ENCODE measurements at places on chromosomes 4 and X. TPM values are rescaled to one million over a fixed set of nuclear protein-coding genes. Genes with fewer than 3 reads are reported as not detected.

- no peak overlapping the region for H3K27ac ChIP-seq
- no peak overlapping the region for H3K4me3 ChIP-seq
- DNase-seq, result no peak
- no peaks in the 10 kb centered on the region for H3K4me1 ChIP-seq
- no peaks in the 10 kb centered on the region for H3K36me3 ChIP-seq
Measured at GRCh38 chr4:119765469-119765868, 136.9 kb upstream of the PDE5A start.

- no peak overlapping the region for H3K27ac ChIP-seq
- H3K4me3 ChIP-seq, result no peak overlapping the region
- H3K27me3 ChIP-seq, result no peaks in the 10 kb centered on the region
- H3K36me3 ChIP-seq, result no peaks in the 10 kb centered on the region
- DNase-seq, result no peak
Measured at GRCh38 chrX:334971-335757, 16.6 kb upstream of the GTPBP6 start.

GRCh38 chrX:39871648-39872047, 226.1 kb downstream of the BCOR start:
- H3K4me3 ChIP-seq, result no peak overlapping the region
- H3K4me1 ChIP-seq, result no peaks in the 10 kb centered on the region
- DNase-seq, result no peak
- H3K27ac ChIP-seq, result no peak overlapping the region
- no peaks in the 10 kb centered on the region for H3K36me3 ChIP-seq
- H3K27me3 ChIP-seq, result no peaks in the 10 kb centered on the region

GRCh38 chr4:178140326-178140915, 698.2 kb upstream of the AGA start:
- DNase-seq, result no peak
- H3K36me3 ChIP-seq, result no peaks in the 10 kb centered on the region
- no peaks in the 10 kb centered on the region for H3K4me1 ChIP-seq

DNA sequence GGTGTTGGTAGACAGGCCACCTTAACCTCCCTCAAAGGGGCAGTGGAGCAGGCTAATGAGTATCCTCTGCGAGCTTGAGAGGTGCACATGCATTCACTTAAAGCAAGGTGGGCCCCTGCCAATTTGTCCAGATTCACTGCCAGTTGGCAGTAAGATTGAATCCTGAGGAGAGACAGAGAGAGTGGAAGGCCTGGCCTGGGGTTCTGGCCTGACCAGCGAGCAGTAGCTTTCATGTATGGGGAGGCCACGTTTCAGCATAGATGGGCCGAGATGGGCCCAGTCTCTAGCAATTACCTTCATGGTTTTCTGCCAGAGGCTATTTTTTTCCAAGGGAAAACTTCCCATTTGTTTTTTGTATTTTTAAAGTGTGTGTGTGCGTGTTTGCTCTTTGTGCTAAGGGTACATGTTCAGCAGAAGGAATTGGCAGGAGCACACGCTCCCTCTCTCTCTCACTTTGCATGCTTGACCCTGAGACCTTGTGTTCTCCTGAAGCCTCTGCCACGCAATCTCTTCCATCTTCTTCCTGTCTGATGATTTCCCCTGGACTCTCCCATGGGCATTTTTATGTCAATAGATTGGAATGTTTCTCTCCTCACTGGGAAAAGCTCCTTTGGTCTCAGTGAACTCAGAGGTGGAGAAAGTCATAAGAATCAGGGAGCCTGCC, 215.8 kb upstream of the SFRP2 start:
- no peaks in the 10 kb centered on the region for H3K27me3 ChIP-seq
- H3K4me1 ChIP-seq, result no peaks in the 10 kb centered on the region
- DNase-seq, result peak; percentile 34
- H3K4me3 ChIP-seq, result no peak overlapping the region

DNA sequence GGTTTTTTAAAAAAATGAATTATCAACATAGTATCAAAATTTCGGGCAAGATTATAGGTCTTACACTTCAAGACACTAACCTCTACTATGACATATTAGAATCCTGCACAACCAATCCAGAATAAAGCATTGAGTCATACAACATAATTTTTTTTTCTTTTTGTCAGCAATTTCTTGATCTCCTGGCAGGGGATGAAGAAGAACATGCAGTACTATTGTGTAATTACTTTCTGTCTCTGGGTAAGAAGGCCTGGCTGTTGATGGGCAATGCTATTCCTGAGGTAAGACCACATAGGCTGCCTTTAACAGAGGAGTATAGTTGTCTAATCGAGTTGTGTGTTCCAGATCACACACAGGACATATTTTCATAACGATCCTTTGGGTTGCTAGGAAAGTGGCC, 67.5 kb downstream of the FBXL5 start:
- DNase-seq, result peak; percentile 12
- peak overlapping the region; percentile 47 for H3K27ac ChIP-seq
- H3K36me3 ChIP-seq, result no peaks in the 10 kb centered on the region
- no peak overlapping the region for H3K4me3 ChIP-seq
- H3K27me3 ChIP-seq, result no peaks in the 10 kb centered on the region

- no peaks in the 10 kb centered on the region for H3K4me1 ChIP-seq
- no peak overlapping the region for H3K4me3 ChIP-seq
- no peaks in the 10 kb centered on the region for H3K36me3 ChIP-seq
- H3K27me3 ChIP-seq, result no peaks in the 10 kb centered on the region
Measured at GRCh38 chr4:34615315-34615714, 1629.0 kb downstream of the ARAP2 start.

GRCh38 chrX:17633546-17633945, 103.7 kb upstream of the SCML1 start:
- H3K4me3 ChIP-seq, result no peak overlapping the region
- H3K27ac ChIP-seq, result no peak overlapping the region

- peaks cover 31% of the 10 kb centered on the region for H3K4me1 ChIP-seq
- no peak for DNase-seq
- no peak overlapping the region for H3K4me3 ChIP-seq
- H3K27ac ChIP-seq, result peak overlapping the region; percentile 79
- no peaks in the 10 kb centered on the region for H3K36me3 ChIP-seq
Measured at GRCh38 chr4:41125558-41126311, 88.6 kb downstream of the APBB2 start.

GRCh38 chr4:89298788-89299152, 8.8 kb downstream of the GPRIN3 start:
- H3K4me3 ChIP-seq, result no peak overlapping the region
- no peaks in the 10 kb centered on the region for H3K36me3 ChIP-seq
- H3K4me1 ChIP-seq, result peaks cover 18% of the 10 kb centered on the region
- no peak overlapping the region for H3K27ac ChIP-seq
- no peak for DNase-seq

GRCh38 chr4:87937523-87937922, 38.0 kb upstream of the SPP1 start:
- no peaks in the 10 kb centered on the region for H3K4me1 ChIP-seq
- no peak overlapping the region for H3K4me3 ChIP-seq
- no peaks in the 10 kb centered on the region for H3K27me3 ChIP-seq
- DNase-seq, result no peak
- H3K36me3 ChIP-seq, result no peaks in the 10 kb centered on the region

DNA sequence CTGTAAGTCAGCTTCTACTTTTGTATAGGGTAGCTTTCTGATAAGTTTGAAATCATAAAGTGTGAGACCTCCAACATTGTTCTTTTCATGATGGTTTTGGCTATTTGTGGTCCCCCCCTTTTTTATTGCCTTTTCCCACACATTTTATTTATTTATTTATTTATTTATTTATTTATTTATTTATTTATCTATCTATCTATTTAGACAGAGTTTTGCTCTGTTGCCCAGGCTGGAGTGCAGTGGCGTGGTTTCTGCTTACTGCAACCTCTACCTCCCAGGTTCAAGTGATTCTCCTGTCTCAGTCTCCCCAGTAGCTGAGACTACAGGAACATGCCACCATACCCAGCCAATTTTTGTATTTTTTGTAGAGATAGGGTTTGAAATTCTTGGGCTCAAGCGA, 9.7 kb upstream of the MTHFD2L start:
- no peak overlapping the region for H3K27ac ChIP-seq
- no peaks in the 10 kb centered on the region for H3K4me1 ChIP-seq
- no peak overlapping the region for H3K4me3 ChIP-seq
- no peaks in the 10 kb centered on the region for H3K36me3 ChIP-seq
- DNase-seq, result no peak

DNA sequence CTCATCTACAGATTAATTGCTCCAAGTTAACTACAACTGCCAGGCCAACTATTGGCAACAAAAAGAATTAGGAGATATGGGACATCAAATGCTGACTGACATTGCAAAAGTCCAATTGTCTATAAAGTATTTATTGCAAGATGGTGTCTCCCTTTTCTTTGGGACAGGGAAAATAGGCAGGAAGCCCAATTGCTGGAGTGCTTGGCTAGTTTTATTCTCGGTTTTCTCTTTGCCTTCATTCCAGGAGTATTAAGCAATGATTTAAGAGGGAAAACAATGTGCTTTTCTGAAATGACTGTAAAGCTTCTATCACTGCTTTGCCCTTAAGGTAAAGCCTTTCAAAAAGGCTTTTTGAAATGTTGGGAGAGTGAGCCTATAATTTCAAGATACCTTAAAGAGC, 62.8 kb upstream of the DIAPH2 start:
- H3K4me1 ChIP-seq, result no peaks in the 10 kb centered on the region
- no peaks in the 10 kb centered on the region for H3K36me3 ChIP-seq
- H3K27me3 ChIP-seq, result no peaks in the 10 kb centered on the region
- no peak overlapping the region for H3K4me3 ChIP-seq

- peak; percentile 34 for DNase-seq
Measured at GRCh38 chr4:47561331-47561730, 76.3 kb downstream of the ATP10D start.

GRCh38 chr4:57405359-57405758, 295.2 kb upstream of the IGFBP7 start:
- no peaks in the 10 kb centered on the region for H3K4me1 ChIP-seq
- no peak overlapping the region for H3K27ac ChIP-seq
- H3K4me3 ChIP-seq, result no peak overlapping the region
- no peak for DNase-seq
- H3K27me3 ChIP-seq, result no peaks in the 10 kb centered on the region

- peak overlapping the region; percentile 88 for H3K4me3 ChIP-seq
- H3K36me3 ChIP-seq, result no peaks in the 10 kb centered on the region
- no peaks in the 10 kb centered on the region for H3K4me1 ChIP-seq
Measured at GRCh38 chr4:78059524-78059889, 2.4 kb downstream of the FRAS1 start.

CFP gene
- 0.58 TPM for polyA plus RNA-seq

GLRA3 gene
- not detected for polyA plus RNA-seq

GUCY1A1 gene
- 27.7 TPM for polyA plus RNA-seq

DOK7 gene
- polyA plus RNA-seq, result 1.1 TPM

QDPR gene
- 70.3 TPM for polyA plus RNA-seq

PI4K2B gene
- 12.6 TPM for polyA plus RNA-seq

TKTL2 gene
- polyA plus RNA-seq, result not detected

PSAPL1 gene
- polyA plus RNA-seq, result 4.4 TPM

SMIM20 gene
- 40.8 TPM for polyA plus RNA-seq

SPANXA1 gene
- not detected for polyA plus RNA-seq

BMPR1B gene
- polyA plus RNA-seq, result 1.8 TPM

PDLIM3 gene
- 13.8 TPM for polyA plus RNA-seq

SH2D1A gene
- not detected for polyA plus RNA-seq

CTAG2 gene
- polyA plus RNA-seq, result not detected

LAP3 gene
- 56.2 TPM for polyA plus RNA-seq

SH3BP2 gene
- 29.6 TPM for polyA plus RNA-seq

CENPE gene
- polyA plus RNA-seq, result 1.2 TPM

AVPR2 gene
- not detected for polyA plus RNA-seq

PNMA5 gene
- not detected for polyA plus RNA-seq

GLRA2 gene
- not detected for polyA plus RNA-seq

All from hepatocyte (in vitro differentiated cells).